NCI-H187 treated with DMSO at 0.1 percent for 48 hours (cell line): ENCODE measurements at places on chromosomes 11 and 22.

- no peak for DNase-seq
Observed at GRCh38 chr22:49366437-49366836, 461.2 kb downstream of the BRD1 start.

DNA sequence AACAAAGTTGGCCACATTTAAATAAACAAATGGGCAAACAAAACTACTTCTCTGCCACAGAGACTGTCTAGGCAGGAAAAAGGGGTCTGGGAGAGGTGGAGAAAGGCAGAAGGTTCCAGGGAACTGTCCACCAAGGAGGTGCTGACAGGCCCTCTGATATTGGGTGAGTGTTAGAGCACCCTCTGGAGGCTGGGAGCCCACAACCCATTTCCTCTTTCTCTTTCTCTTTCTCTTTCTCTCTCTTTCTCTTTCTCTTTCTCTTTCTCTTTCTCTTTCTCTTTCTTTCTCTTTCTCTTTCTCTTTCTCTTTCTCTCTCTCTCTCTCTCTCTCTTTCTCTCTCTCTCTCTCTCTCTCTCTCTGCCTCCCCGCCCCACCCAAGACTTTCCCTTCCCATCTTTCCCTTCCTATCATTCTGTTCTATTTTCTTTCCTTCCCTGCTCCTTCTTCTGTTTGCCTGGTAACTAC, 912.8 kb downstream of the DLG2 start:
- DNase-seq, result no peak

GRCh38 chr11:76888989-76889388, 28.3 kb downstream of the ACER3 start:
- no peak for DNase-seq

DNA sequence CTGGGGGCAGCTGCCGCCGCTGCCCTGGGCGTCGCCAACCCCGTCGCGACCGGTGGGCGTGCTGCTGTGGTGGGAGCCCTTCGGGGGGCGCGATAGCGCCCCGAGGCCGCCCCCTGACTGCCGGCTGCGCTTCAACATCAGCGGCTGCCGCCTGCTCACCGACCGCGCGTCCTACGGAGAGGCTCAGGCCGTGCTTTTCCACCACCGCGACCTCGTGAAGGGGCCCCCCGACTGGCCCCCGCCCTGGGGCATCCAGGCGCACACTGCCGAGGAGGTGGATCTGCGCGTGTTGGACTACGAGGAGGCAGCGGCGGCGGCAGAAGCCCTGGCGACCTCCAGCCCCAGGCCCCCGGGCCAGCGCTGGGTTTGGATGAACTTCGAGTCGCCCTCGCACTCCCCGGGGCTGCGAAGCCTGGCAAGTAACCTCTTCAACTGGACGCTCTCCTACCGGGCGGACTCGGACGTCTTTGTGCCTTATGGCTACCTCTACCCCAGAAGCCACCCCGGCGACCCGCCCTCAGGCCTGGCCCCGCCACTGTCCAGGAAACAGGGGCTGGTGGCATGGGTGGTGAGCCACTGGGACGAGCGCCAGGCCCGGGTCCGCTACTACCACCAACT, 1.0 kb downstream of the FUT4 start:
- no peak for DNase-seq

DNA sequence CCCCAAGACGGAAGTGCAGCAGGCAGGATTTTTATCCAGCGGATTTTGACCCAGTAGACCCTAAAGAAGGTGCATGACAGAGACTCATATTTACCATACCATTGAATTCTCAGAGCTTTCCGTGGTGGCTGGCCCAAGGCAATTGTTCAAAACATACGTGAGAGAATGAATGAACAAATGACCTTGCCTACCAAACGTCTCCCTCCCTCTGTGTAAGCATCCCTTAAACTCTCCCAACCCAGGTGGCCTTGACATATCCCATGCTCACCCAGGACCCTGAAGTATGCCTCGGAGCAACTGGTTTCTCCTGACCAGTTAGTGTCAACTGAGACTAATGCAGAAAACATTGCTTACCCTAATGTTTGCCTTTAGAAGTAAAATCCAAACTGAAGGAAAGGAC, 154.9 kb downstream of the TEAD1 start:
- no peak for DNase-seq

DNA sequence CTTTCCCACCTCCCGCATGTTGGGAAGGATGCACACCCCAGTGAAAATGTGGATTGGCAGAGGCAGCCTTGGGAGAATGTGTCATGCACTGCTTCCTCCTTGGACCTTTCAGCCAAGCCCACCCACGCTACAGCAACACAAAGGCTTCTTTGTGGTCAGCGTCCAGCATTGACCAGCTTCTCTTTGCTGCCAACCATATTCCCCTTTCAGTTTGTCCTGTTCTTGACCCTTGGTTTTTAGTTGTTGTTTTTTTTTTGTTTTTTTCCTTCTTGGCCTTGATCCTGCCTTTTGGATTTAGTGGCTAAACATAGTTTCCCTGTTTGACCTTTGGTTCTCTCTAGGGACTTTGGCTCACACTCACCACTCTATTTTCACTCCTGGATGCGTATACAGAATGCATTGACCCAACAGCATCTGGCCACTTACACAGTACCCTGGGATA, 573.6 kb downstream of the INSC start:
- no peak for DNase-seq

DNA sequence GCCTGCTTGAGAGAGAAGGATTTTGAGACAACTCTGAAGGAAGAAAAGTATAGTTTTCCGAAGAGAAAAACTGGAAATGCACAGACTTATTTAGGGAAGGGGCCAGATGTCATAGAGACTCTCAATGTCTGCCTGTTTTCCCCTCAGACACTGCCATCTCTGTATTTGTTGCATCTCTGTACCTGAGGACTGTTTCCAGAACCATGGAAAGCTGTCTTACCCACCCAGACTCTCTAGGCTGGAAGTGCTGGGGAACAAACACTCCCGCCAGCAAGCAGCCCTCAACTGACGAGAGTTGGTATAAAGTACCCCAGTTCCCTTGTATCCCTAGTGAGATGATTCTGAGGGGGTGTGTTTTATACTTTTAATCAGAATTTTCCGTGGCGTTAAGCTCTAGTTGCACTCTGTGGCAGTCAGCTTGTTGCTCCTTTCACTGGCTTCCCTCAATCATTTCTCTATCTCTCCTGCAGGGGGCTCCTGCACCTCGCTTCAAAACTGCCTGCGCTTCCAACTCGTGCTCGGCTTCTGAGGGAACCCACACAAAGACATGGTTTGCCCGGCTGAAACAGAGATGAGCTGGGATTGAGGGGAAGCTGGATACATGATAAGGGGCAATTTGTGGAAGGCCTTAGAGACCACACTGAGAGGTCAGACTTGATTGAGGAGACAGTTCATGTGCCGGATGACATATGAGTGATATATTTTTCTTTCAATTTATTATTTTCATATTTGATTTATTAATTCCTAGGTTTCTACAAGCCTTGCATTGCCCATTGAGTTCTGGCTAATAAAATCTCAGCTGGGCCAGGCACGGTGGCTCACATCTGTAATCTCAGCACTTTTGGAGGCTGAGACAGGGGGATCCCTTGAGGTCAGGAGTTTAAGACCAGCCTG, 36.9 kb upstream of the CLPB start:
- peak; percentile 63 for DNase-seq
